Caki2 (cell line): ENCODE measurements at places on chromosomes 13 and 19. TPM values are rescaled to one million over a fixed set of nuclear protein-coding genes. Genes with fewer than 3 reads are reported as not detected.

Gene RFPL4AL1
- not detected in 2 replicates for total RNA-seq

Gene SLC25A15
- total RNA-seq, result 26.4 and 26.7 TPM in 2 replicates

Gene ZNF99
- total RNA-seq, result not detected in 2 replicates

Gene ABCC4
- 14.4 and 21.6 TPM in 2 replicates for total RNA-seq

Gene ZNF790
- total RNA-seq, result 0.49 and 8.4 TPM in 2 replicates

Gene HRC
- total RNA-seq, result not detected in 2 replicates

Gene SCN1B
- total RNA-seq, result 3.3 and 4.3 TPM in 2 replicates

Gene KCNK6
- 0.27 TPM in 1 of 2 replicates, not detected in the other for total RNA-seq

Gene ZNF135
- total RNA-seq, result 2.5 and 7.5 TPM in 2 replicates

Gene ZNF534
- not detected in 2 replicates for total RNA-seq

Gene GAPDHS
- total RNA-seq, result not detected in 2 replicates

- DNase-seq, result no peak
These were observed 70.0 kb downstream of the CHST8 start for GRCh38 chr19:33691736-33692135.

GRCh38 chr13:33285420-33286124, at the start of gene STARD13:
Gene STARD13 (minus strand): TSS chr13:33285755. CDS start chr13:33285638, 117 bp downstream.
- peak; percentile 92 for DNase-seq

- DNase-seq, result no peak
These were observed 21.9 kb downstream of the SMIM24 start for GRCh38 chr19:3458229-3459088.

GRCh38 chr19:49594157-49594992, 3.4 kb downstream of the PRR12 start:
- DNase-seq, result no peak

DNA sequence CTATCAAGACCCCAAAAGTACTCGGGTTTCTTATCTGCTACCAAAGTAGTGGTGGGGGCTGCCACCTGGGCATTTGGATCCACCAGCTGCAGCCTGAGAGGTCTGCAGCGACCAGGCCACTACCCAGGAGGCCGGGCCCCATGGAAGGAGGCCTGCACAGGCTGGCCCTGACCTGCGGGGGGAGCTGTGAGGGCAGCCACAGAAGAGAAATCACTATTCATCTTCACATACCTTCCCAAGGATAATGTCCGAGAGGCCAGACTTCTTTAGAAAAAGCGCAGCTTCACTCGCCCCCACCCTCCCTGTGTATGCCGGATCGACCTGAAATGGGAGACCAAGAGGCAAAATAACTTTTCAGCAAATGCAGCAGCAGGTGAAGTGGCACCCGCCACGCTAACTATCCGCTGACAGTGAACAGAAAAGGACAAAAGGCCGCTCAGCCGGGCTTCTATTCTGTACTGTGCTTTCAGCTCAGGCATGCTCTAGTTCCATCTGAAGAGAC, 30.1 kb downstream of the EPS15L1 start:
- DNase-seq, result peak; percentile 37

DNA sequence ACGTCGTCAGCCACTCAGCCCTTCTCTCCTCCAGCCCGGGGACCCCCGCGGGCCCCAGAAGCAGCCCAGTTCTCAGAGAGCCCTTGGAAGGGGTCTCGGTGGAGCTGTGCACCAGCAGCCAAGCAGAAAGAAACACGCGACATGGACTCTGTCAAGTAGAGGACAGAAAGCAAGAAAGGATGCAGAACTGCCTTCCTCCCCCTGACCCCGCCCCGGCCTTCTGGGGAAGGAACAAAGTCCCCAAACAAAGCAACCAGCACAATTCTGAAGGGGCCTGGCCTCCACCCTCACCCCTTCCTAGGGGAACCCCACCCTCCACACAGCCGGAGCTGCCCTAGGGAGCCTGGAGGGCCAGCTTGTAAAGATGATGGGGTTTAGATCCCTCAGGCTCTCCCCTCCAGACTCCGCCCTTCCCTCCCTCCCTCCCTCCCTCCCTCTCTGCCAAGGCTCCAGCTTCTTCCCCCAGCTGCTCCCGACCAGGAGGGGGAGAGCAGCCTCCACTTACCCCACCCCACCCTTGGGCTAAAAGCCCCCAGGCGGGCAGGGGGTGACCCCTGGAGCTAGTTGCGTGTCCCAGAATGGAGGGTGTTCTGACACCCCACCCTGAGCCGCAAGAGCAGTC, 7.8 kb downstream of the LYL1 start:
- no peak for DNase-seq

GRCh38 chr19:49425922-49426592, 869 bp downstream of the GFY start:
- DNase-seq, result no peak

GRCh38 chr19:31164791-31165251, 184.4 kb downstream of the TSHZ3 start:
- DNase-seq, result no peak

DNA sequence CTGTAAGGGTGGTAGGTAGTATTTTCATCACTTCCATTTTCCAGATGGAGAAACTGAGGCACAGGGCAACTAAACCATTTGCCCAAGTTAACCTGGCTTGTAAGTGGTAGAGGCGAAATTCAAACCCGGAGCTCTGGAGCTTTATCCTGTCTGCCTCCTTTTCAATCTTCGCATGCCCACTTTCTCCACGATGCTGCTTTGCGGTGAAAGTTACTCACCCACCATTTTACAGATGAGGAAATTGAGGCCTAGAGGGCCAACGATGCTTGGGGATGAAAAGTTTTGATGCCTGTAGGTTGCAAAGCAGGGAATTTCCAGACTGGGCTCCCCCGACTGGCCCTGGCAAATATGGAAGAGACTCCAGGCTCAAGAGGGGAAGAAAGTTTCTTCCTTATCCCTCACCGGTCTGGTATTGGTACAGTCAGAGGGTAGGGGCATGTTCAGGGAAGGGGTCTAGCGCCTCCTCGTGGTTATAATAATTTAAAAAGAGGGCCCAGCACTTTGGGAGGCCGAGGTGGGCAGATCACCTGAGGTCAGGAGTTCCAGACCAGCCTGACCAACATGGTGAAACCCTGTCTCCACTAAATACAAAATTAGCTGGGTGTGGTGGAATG, 1.9 kb upstream of the SH2D3A start:
- no peak for DNase-seq

DNA sequence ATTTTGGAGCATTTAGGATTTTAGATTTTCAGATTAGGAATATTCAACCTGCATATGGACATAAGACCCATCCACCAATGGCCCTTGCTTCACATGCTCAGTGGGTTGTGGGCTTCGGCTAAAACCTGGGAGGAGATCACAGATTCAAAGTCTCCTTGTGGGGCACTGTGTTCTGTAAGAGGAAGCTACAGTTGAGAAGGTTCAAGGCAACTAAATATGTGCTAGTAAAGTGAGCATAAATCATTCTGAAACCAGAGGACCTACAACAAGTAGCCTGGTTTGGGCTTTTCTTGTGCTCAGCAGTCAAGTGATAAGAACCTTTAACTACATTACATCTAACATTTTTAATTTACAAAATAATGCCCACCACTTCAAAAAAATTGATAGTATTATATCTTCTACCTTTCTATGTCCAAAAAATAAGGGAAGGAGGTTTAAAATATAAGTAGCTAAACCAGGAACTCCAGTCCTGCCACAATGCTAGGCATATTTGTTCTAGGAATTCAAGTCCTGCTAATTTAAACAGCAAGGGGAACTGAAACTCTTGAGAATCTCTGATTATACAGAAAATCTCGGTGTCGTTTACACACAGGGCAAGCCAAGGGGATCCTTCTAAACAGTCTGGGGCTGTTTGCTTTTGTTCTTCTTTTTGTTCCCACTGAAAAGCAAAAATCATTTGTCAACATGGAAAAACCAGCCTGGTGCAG, 36.6 kb downstream of the FOXO1 start:
- no peak for DNase-seq

DNA sequence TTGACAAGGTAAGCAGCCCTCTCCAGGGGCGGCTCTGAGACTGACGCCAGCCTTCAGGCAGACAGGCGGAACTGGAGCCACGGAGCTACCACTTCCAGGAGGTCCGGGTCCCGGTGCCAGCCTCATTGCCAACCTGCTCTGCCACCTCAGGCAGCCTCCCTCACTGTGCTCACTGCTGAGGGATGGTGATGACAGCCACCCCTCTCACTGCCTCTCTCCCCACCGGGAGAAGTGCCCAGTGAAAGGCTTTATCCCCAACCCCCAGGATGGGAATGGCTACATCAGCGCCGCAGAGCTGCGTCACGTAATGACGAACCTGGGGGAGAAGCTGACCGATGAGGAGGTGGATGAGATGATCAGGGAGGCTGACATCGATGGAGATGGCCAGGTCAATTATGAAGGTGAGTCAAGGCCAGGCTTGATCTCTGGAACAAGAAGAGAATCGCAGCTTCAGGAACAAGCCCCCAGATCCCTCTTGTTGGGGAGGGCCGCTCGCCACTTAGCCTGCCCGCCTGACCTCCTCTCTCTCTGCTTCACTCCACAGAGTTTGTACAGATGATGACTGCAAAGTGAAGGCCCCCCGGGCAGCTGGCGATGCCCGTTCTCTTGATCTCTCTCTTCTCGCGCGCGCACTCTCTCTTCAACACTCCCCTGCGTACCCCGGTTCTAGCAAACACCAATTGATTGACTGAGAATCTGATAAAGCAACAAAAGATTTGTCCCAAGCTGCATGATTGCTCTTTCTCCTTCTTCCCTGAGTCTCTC, 7.6 kb downstream of the CALM3 start:
- no peak for DNase-seq

DNA sequence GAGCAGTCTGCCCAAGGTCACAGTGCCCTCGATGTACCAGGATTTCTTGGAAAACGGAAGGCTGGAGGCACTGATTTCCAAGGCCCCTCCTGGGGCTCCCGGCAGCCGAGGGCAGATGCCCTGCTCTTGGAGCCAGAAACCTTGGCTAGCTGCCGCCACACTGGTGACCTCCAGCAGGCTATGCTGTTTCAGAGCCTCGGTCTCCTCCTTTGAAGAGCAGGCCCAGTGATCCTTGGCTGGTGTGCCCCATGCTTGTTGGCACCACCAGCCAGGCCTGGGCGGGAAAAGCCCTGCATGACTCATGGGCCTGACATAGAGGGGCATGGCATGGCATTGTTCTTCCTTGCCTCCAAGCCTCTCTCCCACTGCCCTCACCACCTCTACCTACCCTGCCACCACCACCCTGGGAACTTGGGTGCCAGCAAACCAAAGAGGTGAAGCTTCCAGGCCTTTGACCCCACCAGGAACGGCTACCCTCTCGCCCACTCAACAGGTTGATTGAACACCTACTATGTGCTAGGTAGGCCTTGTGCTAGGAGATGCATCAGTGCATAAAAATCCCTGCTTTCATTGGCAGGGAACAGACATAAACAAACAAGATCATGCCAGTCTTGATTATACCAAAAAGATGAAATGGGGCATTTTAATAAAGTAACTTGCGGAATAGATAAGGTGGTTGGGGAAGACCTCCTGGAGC, 1.6 kb upstream of the CLEC11A start:
- DNase-seq, result peak; percentile 29

GRCh38 chr13:91426913-91427312, 28.5 kb downstream of the GPC5 start:
- no peak for DNase-seq

DNA sequence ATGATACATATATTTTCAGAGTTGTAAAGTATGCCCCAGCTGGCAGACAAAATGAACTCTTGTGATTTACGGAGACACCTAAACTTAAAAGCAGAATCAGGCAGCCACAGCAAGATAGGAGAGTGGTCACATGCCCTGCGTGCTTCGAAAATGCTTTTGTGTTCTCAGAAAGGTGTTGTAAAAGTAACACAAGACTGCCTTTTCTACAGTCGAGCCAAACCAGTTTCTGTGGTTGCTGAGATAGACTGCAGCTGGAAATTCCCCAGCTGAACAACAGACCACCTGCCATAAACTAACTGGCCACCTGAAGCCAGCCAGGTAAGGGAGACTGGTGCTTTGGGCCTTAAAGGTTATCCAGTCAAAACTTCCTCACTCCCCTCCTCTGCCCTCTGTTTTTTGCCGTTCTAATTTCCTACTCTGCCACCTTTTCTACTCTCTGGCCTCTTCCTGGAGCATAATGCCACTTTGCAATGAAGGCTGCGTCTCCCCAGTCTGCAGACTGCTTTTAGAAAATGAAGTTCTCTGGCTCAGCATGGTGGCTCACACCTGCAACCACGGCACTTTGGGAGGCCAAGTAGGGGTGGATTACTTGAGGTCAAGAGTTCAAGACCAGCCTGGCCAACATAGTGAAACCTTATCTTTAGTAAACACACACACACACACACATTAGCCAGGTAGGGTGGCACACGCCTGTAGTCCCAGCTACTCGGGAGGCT, 381.2 kb upstream of the SLITRK1 start:
- no peak for DNase-seq

- no peak for DNase-seq
These were observed 1.5 kb downstream of the DHX34 start for GRCh38 chr19:47350630-47351029.

GRCh38 chr19:19381007-19381926, 24.2 kb upstream of the GATAD2A start:
- DNase-seq, result no peak

- DNase-seq, result peak; percentile 1
These were observed 32.6 kb upstream of the RFC3 start for GRCh38 chr13:33785384-33785783.

- DNase-seq, result no peak
These were observed 16.0 kb upstream of the CCL25 start for GRCh38 chr19:8036434-8037099.

- DNase-seq, result no peak
These were observed 24.6 kb downstream of the ZMYM5 start for GRCh38 chr13:19838865-19839275.

DNA sequence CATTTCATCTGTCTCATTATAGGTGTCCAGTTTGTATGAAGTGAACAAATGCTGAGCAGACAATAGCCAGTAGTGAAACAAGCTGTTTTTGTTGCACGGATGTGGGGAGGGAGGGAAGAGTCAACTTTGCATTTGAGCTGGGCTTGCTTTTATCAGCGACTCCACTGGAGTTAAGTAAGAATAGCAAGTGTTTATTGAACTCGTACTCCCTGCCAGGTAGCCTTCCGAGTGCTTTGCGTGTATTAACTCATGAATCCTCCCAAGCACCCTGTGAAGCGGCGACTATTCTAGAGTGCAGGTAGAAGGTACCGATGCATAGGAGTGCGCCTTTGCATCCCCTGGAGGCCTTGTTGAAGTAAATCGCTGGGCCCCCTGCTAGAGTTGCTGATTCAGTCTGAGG, 4.7 kb upstream of the ZNF444 start:
- no peak for DNase-seq

DNA sequence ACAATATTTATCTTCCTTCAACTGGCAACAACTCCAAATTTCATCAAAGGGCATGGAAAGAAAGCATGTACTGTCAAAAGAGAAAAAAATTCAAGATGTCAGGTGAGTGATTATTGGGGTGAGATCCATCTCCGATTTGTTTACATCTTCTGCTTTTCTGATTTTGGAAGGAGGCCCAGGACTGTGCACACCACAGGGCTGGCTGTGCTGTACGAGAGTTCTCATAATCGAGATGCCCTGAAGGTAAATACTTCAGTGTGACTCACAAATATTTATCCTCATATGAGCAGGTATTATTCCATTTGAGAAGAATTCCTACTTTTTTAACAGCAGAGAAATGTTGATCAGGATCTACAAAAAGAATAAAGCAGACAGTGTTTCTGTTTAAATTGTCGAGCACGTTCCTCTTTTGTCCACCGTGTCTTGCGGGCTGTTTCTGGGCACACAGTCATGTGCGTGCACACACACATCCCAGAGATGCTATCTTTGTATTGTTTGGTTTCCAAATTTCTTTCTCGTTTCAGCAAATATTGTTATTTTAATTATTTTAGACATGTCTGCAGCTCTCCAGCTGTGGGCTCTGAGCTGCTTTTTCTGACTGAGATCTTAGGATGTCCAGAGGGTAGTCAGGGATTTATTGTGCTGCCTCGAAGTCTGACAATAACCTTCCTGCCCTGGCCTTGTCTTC, 103.8 kb downstream of the KL start:
- DNase-seq, result no peak

- DNase-seq, result no peak
These were observed 54.5 kb downstream of the FLT3 start for GRCh38 chr13:28045861-28046260.
